NCI-H460 (cell line): ENCODE measurements at places on chromosomes 12 and 14. TPM values are rescaled to one million over a fixed set of nuclear protein-coding genes. Genes with fewer than 3 reads are reported as not detected.
A peak's percentile ranks its signal among the peaks of the same experiment; 100 is the strongest.

DNA sequence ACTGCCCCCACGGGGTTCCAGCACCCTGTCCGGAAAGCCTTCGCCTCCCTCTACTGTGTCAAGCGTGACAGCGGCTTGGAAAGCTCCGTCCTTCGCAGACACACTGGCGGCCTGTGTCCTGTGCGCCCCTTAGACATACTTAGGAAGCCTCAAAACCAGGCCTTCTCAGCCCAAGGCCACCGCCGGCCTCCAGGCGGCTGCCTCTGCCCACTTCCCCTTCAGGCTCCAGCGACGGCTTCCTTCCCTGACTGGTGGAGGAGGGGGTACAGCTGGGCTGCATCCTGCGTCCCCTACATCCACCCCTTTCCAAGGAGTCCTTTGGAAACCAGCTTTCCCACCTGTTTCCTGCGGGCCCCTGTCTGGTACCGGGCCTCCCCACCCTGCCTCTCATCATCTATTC, 2.5 kb upstream of the CACNA2D4 start:
- no peak for DNase-seq

DNA sequence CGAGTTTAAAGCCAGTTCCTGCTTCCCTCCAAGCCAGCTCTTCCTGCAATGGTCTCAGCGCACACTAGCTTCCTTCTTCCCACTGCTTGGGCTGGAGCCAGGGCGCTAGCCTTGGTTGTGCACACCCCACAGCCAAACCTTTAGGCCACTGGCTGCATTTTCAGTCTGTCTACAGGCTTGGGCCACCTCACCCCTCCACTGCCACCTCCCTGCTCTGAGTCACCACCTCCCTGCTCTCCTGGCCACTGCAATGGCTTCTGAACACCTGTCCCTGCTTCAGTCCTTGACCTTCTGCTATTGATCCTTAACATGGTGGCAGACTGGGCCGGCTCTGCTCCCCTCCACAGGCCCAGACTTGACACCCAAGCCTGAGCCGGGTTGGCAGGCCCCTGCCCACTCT, 151.1 kb downstream of the RBM19 start:
- DNase-seq = no peak

DNA sequence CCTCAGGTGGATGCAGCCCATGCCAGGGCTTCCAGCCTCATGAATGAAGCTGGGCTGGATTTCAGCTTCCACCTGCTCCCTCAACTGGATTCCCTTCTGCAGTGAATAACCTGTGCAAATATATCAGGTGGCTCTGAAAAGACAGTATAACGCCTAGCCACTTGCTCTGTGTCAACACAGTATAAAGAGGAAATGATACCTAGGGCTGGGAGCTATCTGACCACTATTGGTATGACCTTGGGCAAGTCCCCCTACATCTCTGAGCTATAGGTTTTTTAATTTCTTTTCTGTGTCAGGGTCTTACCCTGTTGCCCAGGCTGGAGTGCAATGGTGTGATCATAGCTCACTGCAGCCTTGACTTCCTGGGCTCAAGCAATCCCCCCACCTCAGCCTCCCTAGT, 19.8 kb downstream of the ISM2 start:
- no peak for DNase-seq

GRCh38 chr14:96138241-96138640, 66.4 kb upstream of the BDKRB2 start:
- no peak for DNase-seq

DNA sequence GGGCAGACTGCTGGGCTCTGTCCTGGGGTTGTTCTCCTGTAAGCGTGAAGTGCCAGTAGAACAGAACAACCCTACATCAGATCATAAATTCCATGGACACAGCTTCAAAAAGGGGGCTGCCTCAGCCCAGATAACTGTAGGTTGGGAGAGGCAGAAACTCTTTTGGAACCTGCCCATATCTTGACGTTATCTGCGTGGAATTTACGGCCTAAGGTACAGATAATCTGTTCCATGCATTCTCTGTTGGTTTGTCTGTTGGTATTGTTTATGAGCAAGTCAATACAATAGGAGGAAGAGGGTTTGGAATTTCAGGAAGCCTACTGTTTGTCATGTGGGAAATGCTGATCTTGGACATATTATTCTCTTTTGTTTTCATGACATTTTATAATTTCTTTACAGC, 36.7 kb downstream of the SLC25A47 start:
- DNase-seq = no peak

DNA sequence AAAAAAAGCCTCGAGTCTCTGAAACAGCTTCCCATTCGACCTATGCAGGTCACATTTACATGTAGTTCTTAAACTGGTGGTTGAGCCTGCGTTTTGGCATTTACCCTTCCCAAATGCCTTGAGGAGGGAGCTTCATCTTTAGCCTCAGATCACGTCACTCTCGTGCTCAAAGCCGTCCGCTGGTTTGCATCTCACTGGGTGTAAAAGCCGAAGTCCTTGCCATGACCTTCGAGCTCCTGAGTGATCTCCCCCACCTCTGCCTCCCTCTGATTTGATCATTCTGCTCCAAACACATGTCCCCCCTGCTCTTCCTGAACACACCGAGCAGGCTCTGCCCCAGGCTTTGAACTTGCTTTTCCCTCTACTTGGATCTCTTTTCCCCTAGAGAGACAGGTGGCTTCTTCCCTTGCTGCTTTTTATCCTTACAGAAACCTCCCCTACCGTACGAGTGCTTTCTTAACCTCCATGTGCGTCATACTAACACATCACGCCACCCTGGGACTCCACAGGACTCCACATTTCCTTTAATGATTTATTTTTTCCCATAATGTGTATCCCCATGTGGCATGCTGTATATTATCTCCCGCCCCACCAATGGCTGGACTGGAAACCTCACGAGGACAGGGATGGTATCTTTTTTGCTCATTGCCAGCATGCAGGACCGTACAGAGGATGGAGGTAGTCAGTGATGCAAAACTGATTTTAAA, 610.7 kb downstream of the VRK1 start:
- DNase-seq = no peak

DNA sequence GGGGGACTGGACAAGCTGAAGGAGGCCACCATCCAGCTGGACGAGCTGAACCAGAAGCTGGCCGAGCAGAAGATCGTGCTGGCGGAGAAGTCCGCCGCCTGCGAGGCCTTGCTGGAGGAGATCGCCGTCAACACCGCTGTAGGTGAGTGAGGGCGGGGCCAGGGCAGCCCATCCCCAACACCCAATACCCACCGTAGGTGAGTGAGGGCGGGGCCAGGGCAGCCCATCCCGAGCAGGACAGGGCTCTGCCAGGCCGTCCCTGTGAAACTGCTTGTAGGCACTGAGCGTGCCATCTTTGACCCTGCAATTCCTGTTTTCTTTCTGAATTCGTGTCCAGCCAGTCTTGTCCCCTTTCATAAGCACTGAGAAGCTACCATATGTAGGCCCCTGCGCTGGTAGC, 74.0 kb downstream of the CCDC92 start:
- no peak for DNase-seq

DNA sequence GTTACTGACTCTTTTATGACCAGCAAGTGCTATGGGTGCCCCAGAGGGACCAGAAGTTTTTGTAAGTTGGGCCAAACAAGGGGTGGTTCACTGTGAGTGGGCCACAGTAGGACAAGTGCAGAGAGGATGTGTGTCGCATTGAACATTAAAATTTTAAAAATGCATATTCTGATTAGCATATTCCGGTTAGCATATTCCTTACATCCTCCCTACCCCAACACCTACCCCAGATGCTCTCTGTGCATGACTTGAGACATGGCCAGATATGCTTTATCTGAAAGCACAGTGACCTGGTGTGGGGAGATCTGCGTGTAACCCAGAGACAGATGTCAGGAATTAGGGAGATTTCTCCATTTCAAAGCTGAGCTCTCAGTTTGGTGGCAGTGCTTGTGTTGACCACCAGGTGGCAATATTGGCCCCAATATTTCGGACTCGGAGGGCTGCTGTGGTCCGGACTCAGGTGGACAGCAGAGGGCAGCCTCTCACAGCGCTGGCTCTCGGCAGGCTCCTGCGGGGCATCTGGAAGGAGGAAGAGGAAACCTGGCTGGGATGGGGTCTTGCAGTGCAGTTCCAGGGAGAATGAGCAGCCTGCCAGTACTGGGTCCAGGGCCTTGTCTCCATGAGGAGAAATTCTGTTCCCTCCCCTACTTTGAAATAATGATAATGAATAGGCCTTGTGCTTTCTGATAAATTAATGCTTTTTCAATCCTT, 1.6 kb upstream of the CEBPE start:
- peak; percentile 87 for DNase-seq

DNA sequence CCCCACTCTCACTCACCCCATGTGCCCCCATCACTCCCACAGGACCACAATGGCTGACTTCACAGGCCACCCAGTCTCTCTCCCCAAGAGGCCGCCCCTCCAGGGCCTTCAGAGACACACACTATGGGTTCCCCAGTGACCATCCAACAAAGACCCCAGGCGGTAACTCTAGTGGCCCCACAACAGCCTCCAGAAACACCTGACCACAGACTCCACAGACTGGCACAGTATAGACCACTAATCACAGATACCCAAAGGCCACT, 3.0 kb downstream of the ZNF605 start:
- no peak for DNase-seq

GRCh38 chr12:98533723-98534251, 18.4 kb downstream of the TMPO start:
- no peak for DNase-seq

DNA sequence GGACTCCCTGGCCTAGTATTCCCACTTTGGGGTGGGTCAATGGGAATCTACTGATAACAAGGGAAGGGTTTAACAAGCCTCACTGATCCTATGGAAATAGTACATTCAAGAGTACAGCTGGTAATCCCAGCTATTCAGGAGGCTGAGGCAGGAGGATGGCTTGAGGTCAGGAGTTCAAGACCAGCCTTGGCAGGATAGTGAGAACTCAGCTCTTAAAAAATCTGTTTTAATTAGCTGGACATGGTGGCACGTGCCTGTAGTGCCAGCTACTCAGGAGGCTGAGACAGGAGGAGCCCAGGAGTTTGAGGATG, 4.5 kb downstream of the POMT2 start:
- no peak for DNase-seq

- DNase-seq = no peak
Observed at GRCh38 chr14:56189307-56189706, 71.1 kb downstream of the PELI2 start.

DNA sequence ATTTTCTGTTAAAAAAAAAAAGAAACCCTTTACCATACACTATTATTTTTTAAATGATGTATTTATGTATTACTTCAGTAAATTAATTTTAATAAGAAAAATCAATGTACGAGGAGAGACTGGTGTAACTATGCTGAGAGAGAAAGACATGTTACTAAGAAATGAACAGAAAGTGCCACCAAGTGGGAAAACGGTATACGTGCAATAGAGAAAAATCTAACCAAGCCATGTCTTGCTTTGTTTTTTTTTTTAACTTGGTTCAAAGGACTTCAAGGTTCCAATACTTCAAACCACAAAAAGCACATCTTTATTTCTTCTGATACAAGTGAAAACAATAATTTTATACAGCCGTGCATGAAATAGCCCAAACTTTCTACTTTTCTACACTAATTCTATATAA, 22.9 kb downstream of the NDUFA12 start:
- DNase-seq = no peak

DNA sequence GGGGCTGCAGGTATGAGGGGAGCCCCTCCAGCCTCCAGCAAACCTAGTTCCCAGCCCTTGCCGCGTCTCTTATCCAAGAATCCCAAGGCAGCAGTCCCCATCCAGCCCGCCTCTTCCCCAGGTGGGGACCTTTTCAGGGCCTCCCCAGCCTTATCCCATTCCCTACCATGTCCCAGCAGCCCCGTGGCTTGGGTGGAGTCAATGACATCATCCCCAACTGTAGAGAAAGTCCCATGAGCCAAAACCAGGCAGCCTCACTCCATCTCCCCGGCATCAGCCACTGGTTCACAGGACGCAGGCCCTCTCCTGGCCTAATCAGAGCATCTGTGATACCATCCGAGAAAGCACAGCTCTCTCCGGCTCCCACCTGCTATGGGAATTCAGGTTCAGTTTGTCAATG, 131.0 kb downstream of the NCOR2 start:
- no peak for DNase-seq

DNA sequence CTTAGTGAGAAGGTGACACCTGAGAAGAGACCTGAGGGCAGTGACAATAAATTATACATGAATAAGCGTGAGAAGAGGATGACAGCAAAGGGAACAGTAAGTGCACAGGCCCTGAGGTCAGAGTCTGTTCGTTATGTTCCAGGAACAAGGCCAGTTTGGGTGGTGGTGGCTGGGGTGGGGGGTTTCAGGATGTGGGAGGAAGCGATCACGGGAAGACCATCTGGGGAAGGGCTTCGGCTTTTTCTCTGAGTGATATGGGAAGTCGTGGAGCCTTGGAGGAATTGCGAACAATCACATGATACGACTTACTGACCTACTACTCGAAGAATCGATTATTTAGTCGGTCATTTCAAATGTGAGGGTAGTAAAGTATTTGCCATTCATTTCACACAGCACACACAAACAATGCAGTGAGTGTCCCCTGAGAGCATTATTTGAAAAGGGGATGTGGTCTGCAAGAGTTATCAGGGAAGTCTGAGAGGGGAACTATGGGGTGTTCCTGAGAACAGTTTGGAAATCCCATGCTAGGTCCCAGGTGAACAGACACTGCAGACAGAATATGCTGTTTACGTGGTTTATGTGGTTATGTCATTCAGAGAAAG, 94.7 kb downstream of the SLC38A1 start:
- no peak for DNase-seq

DNA sequence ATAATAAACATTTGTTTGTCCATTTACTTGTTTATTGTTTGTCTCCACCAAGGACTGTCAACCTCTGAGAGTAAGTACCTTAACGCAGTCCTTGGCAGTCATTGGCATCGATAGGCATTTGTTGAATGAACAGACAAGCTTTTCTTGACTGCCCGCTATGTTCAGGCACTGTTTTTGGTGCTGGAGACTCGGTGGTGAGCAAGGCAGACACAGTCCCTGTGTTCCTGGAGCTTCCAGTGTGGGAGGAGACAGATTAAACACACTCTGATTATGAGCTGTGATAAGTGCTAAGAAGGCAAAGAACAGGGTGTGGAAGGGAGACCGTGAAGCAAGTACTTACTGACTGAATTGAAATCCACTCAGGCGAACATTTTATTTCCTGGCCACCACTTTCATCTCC, 1.2 kb downstream of the ATP6V0A2 start:
- no peak for DNase-seq

GRCh38 chr12:103751171-103751570, 89.9 kb downstream of the NT5DC3 start:
- DNase-seq = no peak

The LTB4R gene
- 11.1 and 13.4 TPM in 2 replicates for total RNA-seq

The ITGB7 gene
- not detected in 2 replicates for total RNA-seq

The SLCO1A2 gene
- not detected in 2 replicates for total RNA-seq

The SLC6A13 gene
- total RNA-seq = 0.17 and 0.32 TPM in 2 replicates

The NFE2 gene
- total RNA-seq = 0.69 and 0.72 TPM in 2 replicates

The MMP17 gene
- 32.6 and 38.8 TPM in 2 replicates for total RNA-seq

The LRRC74A gene
- total RNA-seq = not detected in 2 replicates

The LRTM2 gene
- total RNA-seq = not detected in 2 replicates

The RNASE2 gene
- total RNA-seq = not detected in 2 replicates

The ALDH2 gene
- total RNA-seq = 14.9 and 18.8 TPM in 2 replicates

The RBM19 gene
- 23.6 and 32.6 TPM in 2 replicates for total RNA-seq

The CCNT1 gene
- total RNA-seq = 36.8 and 43.6 TPM in 2 replicates
